ENCODE measurements at places on chromosomes 6 and 20. TPM values are rescaled to one million over a fixed set of nuclear protein-coding genes. Genes with fewer than 3 reads are reported as not detected.

The NMBR gene
- total RNA-seq, result not detected

The MAS1 gene
- total RNA-seq, result not detected

GRCh38 chr20:23257848-23258746 lies 92.5 kb upstream of the NXT1 start:
- DNase-seq, result no peak
- peaks cover 24% of the 10 kb centered on the region for H3K27me3 ChIP-seq
- H3K36me3 ChIP-seq, result no peaks in the 10 kb centered on the region
- no peaks in the 10 kb centered on the region for H3K4me1 ChIP-seq
- H3K4me3 ChIP-seq, result no peak overlapping the region

DNA sequence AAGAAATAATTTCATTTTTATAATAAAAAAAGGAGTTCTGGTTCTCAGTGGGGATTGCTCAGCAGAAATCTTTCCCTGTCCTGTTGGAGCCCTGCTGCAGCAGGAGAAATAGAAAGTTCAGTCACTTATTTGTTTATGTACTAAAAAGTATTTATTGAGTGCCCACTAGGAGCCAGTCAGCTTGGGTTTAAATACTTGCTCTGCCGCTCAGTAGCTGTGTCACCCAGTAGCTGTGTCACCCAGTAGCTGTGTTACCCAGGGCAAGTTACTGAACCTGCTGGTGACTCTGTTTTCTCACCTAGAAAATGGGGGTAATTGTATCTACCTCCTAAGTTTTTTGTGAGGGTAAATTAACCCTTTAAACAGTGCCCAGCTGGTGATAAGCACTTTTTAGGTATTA lies 32.9 kb downstream of the FOXF2 start:
- H3K36me3 ChIP-seq, result no peaks in the 10 kb centered on the region
- H3K4me1 ChIP-seq, result peaks cover 10% of the 10 kb centered on the region
- H3K27me3 ChIP-seq, result no peaks in the 10 kb centered on the region
- H3K4me3 ChIP-seq, result no peak overlapping the region
- no peak for DNase-seq

GRCh38 chr6:31172973-31173384 lies 2.5 kb upstream of the POU5F1 start:
- H3K27ac ChIP-seq, result no peak overlapping the region
- no peak for DNase-seq
- no peaks in the 10 kb centered on the region for H3K27me3 ChIP-seq
- no peak overlapping the region for H3K4me3 ChIP-seq
- no peaks in the 10 kb centered on the region for H3K36me3 ChIP-seq

GRCh38 chr6:166587631-166588413 lies 1.3 kb upstream of the RAMACL start:
- H3K27me3 ChIP-seq, result no peaks in the 10 kb centered on the region
- H3K27ac ChIP-seq, result no peak overlapping the region
- H3K4me3 ChIP-seq, result no peak overlapping the region
- H3K4me1 ChIP-seq, result peaks cover 16% of the 10 kb centered on the region
- DNase-seq, result no peak

- H3K27ac ChIP-seq, result no peak overlapping the region
- no peaks in the 10 kb centered on the region for H3K27me3 ChIP-seq
- DNase-seq, result no peak
Measured at GRCh38 chr6:139847457-139847813, 473.0 kb upstream of the CITED2 start.

GRCh38 chr6:90131614-90132423 lies 164.8 kb downstream of the BACH2 start:
- no peak overlapping the region for H3K4me3 ChIP-seq
- no peaks in the 10 kb centered on the region for H3K27me3 ChIP-seq
- H3K36me3 ChIP-seq, result no peaks in the 10 kb centered on the region
- H3K27ac ChIP-seq, result no peak overlapping the region
- H3K4me1 ChIP-seq, result peaks cover 5% of the 10 kb centered on the region

All from stomach (tissue), 19 donors.